ENCODE measurements at places on chromosomes 1 and 21.

GRCh38 chr21:36630485-36631206 lies 68.3 kb upstream of the SIM2 start:
- peak; percentile 47 for DNase-seq

- DNase-seq, result no peak
Measured at GRCh38 chr1:40045182-40045581, 4.7 kb downstream of the CAP1 start.

- DNase-seq, result no peak
Measured at GRCh38 chr1:162192306-162192678, 122.8 kb downstream of the NOS1AP start.

GRCh38 chr1:59096501-59096900 lies 200.4 kb upstream of the FGGY start:
- DNase-seq, result no peak

DNA sequence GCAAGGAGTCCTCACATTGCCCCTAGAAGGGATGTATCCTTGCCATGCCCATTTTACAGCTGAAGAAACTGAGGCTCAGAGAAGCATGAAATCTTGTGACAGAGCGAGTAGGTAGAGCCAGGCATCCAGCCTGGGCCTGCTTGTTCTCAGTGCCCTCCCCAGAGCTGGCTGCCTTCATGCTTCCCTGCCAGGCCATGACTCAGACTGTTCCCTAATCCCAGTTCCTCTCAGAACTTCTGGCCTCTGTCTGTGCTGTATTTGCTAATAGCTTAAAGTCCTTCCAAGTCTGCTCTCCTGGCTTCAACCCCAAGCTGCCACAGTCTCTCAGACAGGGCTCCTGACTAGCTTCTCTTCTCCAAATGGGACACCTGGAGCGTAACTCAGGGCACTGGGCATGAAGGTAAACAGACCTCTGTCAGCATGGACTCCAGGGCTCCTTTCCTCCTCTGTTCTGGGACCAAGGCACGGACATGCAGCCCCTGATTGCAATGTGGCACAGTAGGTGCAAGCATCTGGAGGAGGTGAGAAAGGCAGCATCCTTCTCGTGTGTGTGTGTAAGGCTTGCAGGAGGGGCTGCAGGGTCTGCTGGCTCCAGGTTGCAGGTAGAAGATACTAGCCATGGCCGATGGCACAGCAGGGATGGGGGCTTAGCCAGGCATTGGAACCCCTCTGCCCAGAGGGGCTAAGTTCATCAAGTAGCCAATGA lies 122.7 kb downstream of the HMGB4 start:
- DNase-seq, result no peak

GRCh38 chr1:152111515-152111968 lies 3.7 kb downstream of the TCHH start:
- no peak for DNase-seq

DNA sequence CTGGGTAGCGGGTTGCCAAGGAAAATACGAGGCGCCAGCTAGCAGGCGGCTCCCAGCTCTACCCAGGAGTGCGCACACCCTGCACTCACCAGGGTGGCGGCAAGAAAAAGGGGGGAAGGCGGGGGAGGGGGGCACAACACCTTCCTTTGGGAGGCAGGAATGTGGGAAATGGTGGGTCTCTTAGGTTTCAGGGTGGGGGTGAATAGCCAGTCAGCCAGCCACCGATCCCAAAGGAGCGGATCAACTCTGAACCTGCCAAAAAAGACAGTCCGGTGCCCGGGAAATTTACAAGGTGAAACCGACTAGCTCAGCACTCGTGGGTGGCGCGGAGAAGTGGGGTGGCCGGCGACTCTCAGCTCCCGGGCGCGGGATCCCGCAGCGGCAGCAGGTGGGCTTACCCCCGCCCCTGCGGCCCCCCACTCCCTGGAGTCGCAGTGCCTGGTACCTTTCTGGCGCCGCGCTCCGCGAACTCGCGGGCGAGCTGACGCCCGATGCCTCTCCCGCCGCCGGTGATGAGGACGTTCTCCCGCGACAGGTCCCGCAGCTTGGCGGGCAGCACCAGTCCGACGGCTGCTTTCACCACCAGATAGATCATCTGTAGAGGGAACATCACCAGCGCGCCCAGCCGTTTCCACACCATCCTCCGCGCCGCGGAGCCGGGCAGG lies 1.2 kb downstream of the DHRS3 start:
- peak; percentile 84 for DNase-seq

GRCh38 chr1:196181594-196181878 lies 426.7 kb downstream of the KCNT2 start:
- DNase-seq, result no peak

GRCh38 chr1:71203241-71203640 lies 122.4 kb upstream of the ZRANB2 start:
- no peak for DNase-seq

DNA sequence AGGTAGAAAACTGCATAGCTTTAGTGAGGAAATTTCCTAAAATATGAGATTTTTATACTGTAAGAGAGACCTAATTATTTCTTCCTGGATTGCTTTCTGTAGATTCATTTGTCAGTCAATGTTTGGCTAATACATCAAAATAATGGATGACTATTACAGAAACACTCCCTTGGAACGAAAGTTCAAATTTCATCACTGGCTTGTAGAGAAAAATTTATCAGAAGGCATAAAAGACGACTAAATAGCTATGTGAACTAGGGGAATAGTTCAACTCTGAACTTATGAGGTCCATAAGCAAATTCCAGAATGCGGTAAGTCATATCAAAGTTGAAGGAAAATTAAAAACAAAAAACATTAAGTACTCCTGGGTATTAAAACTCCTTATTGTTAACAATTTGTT lies 36.0 kb downstream of the WNT2B start:
- no peak for DNase-seq

DNA sequence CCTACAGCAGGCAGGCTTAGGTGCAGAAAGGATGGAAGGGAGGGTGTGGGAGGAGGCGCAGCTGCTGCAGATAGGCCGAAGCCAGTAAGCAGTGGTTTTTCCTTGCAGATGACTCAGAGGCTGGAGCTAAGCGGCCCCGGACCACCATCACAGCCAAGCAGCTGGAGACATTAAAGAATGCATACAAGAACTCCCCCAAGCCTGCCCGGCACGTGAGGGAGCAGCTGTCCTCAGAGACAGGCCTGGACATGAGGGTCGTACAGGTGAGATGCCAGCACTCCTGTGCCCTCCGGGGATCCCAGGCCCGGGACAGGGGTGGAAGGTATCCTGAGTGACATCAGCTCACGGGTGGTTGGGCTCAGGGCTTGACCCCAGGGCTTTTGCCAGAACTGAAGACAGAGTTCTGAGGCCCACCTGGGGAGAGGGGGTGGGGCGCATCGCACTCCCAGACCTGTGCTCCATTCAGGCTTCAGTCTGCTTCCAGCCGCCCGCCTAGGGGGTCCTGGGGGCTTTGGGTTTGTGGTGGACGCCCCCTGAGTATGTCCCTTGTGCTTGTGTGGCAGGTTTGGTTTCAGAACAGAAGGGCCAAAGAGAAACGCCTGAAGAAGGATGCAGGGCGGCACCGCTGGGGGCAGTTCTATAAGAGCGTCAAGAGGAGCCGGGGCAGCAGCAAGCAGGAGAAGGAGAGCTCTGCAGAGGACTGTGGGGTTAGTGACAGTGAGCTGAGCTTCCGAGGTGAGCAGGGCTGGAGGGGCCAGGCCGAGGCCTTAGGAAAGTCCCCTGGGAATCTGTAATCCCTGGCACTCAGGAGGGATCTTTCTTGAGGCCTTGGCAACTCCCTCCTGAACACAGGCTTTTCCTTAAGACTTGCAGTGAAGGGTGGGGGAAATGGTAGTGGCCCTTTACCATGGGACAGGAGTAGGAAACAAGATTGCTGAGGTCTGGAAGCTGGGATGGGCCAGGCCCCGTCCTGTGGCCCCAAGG lies 41.5 kb downstream of the LHX4 start:
- DNase-seq, result no peak

GRCh38 chr1:169694304-169695075 lies 16.9 kb downstream of the SELL start:
- DNase-seq, result no peak

DNA sequence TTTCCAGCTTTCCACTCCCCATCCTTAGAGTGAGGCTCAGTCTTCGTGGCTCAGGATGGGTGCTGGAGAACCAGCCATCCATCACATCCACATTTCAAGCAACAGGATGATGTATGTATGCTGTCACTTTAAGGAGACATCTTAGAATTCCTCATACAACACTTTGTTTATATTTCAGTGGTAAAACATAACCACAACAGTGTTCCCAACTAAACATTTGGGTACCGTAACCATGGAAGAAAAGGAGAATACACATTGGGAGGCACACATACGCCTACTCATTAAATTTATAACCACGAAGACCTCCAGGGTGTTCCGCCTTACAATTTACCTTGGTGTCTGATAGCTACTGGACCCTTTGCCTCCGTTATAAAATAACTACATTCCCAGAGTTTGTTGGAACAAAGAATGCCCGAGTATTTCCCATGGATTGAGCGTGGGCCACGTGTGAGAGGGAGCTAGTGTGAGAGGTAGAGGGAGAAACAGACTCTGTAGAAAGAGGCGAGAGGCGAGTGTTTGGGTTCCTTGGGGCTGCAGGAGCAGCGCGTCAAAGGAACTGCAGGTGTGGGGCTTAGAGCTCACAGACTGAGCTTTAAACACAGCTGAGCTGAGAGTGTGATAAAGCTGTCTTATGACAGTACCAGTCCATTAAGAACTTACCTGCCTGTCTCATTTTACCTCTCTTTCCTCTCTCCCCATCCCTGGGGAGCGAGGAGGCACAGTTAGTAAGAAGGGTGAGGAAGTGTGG lies 111.5 kb upstream of the USP24 start:
- DNase-seq, result no peak

DNA sequence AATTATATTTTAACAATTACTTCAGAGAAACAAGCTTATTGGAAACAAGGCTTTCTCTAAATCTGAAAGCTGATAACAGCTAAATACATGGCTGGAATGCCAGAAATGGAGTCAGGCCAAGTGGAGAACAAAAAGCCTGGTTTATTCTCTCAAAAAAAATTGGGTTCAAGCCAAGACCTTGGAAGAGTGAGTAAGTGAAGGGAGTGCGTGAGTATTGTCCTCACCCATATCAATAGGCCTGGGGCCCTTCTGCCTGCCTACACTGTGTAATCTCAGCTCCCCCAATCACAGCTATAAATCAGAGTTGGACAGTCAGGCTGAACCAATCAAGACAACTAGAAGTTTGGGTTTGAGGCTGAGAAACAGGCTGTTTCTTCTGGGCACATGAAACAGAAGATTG lies 7.4 kb downstream of the KYAT3 start:
- no peak for DNase-seq

DNA sequence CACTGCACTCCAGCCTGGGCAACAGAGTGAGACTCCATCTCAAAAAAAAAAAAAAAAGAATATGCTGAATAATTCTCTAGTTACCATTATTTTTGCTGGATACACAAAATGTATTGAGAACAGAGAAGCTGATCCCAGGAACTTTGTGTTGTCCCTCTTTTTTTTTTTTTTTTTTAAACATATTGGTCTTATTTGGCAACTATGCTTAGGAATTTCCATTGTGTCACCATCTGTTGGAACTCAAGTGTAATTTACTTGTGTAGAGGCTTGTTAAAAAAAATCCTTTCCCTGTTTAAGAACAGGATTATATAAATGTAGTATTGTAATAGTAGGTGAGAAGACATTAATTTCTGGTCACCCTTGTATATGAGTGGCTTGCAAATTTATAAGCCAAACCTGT lies 28.6 kb downstream of the CAMSAP2 start:
- no peak for DNase-seq

GRCh38 chr1:41454406-41454805 lies 30.1 kb downstream of the EDN2 start:
- DNase-seq, result no peak

- no peak for DNase-seq
Measured at GRCh38 chr1:56571448-56571847, 7.9 kb downstream of the PLPP3 start.

GRCh38 chr1:151945725-151946722 lies 36.7 kb upstream of the THEM4 start:
- peak; percentile 90 for DNase-seq

GRCh38 chr1:206784471-206784903 lies 12.2 kb upstream of the IL10 start:
- no peak for DNase-seq

DNA sequence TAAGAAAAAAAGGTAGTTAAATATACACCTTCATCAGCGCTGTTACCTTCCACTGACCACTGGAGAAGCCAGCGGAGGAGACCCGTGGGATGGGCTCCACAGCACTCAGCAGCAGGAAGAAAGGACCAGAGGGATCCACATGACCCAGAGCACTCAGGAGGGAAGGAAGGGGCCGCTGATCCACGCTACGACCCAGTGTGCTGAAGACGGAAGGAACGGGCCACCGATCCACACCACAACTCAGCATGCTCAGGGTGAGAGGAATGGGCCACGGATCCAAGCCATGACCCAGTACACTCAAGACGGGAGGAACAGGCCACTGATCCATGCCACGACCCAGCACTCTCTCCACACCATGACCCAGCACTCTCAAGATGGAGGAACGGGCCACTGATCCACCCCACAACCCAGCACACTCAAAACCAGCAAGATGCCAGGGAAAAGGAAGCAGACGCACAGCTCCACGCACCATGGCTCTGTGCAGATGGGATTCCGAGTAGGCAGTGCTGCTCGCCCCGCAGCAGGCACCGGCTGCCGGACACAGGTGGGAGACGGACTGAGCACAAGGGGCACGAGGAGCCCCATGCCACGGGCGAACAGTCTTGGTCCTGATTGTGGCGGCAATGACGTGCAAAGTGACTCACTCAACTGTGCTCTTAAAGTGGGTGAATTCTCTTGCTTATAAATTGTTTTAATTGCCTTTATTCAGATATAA lies 8.7 kb downstream of the WRAP73 start:
- DNase-seq, result no peak

DNA sequence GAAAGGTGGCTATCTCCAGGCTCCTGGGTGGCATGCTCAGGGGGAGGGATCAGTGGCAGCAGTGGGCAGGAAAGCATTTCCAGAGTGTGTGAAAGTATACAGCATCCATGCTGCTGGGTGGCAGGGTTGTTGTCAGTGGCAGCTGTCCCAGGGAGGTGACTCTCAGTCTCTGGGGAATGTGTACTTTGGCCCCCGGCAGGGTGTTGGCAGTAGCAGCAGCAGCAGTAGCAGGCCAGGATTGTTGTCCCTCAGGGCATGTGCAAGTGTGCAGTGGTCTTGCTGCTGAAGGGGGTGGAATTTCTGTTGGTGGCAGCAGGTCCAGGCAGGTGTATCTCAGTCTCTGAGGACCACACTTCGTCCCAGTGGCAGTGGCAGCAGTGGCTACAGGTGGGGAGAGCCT lies 71.7 kb upstream of the GUCA2B start:
- DNase-seq, result no peak

- no peak for DNase-seq
Measured at GRCh38 chr1:213376862-213377372, 325.9 kb downstream of the RPS6KC1 start.

DNA sequence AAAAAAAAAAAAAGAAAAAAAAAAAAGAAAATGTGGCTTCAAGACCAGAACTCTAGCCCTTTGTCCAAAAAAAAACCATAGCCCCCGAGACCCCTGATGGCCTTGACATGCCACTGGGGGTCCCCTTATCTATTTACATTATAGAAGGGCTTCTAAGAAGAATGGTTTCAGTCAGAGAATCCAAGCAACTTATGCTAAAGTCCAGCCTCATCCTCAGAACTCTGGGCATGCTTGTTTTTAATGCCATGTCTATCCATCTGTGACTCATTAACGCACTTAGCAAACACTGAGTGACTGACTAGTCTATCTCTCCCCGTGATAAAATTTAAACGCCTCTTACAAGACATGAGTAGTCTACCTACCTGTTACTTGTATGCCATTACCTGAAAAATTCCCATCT lies 29.3 kb downstream of the ERG start:
- DNase-seq, result no peak

- DNase-seq, result no peak
Measured at GRCh38 chr1:102970496-102971078, 137.7 kb downstream of the COL11A1 start.

GRCh38 chr1:211566431-211567025 lies 12.4 kb downstream of the SLC30A1 start:
- no peak for DNase-seq
